ENCODE measurements at places on chromosomes 1 and 21.
A peak's percentile ranks its signal among the peaks of the same experiment; 100 is the strongest.

GRCh38 chr1:19909392-19909791 is 14.0 kb downstream of the PLA2G2E start:
- H3K27me3 ChIP-seq = no peaks in the 10 kb centered on the region
- H3K4me1 ChIP-seq = peaks cover under 1% of the 10 kb centered on the region

DNA sequence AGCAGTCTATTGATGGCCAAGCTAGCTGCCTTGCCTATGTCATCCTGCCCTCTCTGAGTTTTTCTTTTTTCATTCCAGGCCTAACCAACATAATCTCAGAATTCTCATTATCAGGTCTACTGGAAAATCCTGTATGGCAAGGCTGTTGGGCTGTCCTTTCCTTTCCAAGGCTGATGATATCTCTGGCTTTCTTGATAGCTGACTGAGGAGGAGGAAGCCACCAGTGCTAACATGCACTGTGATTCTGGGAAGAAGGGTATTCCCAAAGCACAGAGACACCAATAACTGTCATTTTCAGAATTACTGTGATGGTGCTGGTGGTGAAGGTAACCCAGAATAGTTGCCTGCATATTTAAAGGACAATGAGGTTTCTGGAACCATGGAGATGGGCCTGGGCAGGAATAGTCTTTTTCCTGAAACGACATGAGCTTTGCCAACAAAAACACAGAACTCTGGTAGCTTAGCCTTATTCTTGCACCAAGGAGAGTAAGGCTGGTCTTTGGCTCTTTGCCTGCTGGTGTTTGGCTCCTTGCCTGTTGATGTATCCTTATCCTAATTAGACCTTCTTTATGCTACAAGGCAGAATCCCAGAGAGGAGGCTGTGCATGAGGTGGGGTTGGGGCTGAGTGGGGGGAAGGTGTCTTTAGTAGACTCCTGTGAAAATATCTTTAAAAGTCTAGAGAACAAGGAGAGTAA is 157.4 kb downstream of the TNFSF18 start:
- H3K36me3 ChIP-seq = no peaks in the 10 kb centered on the region
- H3K27me3 ChIP-seq = no peaks in the 10 kb centered on the region
- peak; percentile 49 for DNase-seq
- H3K27ac ChIP-seq = no peak overlapping the region

- no peaks in the 10 kb centered on the region for H3K4me1 ChIP-seq
- DNase-seq = no peak
- no peaks in the 10 kb centered on the region for H3K36me3 ChIP-seq
- no peak overlapping the region for H3K27ac ChIP-seq
These were observed 161.9 kb upstream of the KCTD3 start for GRCh38 chr1:215405211-215405610.

DNA sequence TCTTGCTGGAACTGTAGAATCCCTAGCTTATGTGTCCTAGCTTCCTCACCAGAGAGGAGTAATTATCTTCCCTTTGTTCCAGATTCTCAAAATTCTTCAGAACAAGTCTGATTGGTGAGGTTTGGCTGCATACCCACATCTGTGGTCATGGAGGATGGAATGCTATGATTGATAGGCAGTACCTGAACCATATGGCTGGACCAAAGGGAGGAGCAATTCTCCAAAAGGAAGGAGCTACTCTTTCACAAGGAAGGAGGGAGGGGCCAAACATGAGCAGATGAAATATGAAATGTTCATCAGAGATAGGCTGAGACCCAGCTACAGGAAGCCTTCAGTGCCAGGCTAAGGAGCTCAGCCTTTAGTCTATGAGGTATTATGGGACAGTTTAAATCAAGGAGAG is 5.0 kb upstream of the RNF19B start:
- H3K36me3 ChIP-seq = no peaks in the 10 kb centered on the region
- no peak overlapping the region for H3K4me3 ChIP-seq
- H3K27me3 ChIP-seq = no peaks in the 10 kb centered on the region
- H3K27ac ChIP-seq = peak overlapping the region; percentile 51
- peak; percentile 48 for DNase-seq

DNA sequence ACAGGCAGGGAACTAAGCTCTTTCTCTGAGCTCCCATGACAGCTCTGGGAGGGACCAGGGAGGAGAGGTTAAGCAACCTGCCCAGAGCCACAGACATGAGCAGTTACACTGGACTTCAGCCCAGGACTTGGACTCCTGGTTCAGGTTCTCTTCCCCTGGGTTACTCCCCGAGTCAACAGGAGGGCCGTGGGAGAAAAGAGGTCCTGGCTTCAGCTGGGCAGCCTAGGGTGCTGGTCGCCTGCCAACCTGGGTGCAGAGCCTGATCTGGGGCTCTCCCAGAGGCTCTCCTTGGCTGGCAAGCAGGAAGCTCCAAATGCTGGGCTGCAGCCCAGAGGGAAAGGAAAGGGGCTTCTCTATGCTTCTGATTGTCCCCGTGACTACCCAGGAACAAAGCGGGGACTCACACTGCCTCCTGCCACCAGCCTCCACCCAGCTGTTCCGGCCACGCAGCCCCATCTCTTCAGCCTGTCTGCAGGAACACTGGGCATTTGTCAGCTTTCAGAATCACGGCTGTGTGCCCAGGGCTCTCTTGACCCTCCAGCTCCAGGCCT is 141.8 kb downstream of the HIVEP3 start:
- H3K4me1 ChIP-seq = peaks cover 10% of the 10 kb centered on the region
- no peak overlapping the region for H3K27ac ChIP-seq
- no peak for DNase-seq
- H3K27me3 ChIP-seq = no peaks in the 10 kb centered on the region

DNA sequence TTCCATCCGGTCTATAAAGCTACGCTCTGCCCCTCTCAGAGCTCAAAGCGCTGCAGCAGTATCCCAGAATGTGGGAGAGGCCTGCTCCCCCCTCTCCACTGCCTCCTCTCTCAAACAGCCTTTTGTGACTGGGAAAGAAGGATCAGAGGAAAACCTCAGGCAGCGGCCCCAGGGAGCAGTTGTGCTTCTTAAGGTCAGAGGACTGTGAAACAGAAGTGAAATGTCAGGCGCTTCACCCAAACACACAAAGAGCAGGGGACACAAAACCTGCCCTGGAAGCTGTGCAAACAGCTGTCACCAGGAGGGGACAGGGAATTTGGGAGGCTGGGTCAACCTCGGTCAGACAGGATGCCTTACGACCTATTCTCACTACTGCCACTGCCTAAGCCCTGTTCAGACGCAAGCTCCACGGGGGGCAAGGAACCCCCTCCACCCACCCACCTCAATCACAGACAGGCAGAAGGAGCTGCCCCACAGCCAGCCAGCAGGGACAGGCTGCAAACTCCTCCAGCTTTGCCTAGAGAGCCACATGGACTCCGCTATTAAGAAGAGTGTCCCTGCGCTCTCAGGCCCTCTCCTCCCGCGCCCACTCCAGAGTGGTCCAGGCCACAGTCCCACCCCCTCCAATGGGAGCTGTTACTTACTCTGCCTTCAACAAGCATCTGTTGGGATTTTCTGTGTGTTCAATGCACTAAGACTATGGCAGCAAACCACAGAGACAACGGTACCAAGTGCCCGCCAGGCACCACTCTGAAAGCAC is 14.6 kb downstream of the SSBP3 start:
- no peak overlapping the region for H3K4me3 ChIP-seq
- H3K36me3 ChIP-seq = no peaks in the 10 kb centered on the region
- H3K27me3 ChIP-seq = no peaks in the 10 kb centered on the region
- H3K4me1 ChIP-seq = no peaks in the 10 kb centered on the region
- H3K27ac ChIP-seq = no peak overlapping the region

DNA sequence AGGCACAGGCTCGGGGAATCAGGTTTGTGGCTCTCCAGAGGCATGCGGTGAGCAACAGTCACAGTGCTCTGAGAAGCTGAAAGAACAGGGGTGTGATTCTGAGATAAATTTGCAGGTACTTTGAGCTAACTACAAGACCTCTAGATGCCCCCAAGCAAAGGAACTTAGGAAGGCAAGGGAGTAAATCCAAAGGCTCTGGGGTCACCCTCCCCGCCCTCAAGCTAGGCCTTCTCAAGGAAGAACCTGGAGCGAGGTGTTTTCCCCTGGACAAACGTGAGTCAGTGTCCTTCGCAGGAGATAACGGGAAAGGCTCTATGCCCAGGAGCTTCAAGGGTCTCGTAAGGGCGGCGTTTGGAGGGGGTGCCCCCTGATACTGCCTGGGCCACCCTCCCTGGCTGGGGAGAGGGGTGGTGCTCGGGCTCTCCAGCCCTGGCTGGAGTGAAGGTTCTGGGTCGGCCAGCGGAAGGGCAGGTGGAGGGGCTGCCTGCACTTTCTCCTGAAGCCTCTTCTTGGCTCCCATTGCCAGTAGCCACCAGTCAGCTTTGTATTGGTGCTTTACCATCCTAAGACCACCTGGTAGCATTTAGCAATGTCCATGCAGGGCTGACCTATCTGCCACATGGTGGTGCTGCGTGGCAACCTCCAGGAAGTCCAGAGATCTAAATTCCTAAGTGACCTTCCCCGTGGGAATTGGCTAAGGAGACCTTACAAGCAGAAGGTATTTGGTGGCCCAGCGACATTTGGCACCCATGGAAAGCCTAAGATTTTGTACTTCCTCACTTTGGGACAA is 44.0 kb downstream of the GPR161 start:
- H3K27ac ChIP-seq = no peak overlapping the region
- H3K36me3 ChIP-seq = no peaks in the 10 kb centered on the region
- no peaks in the 10 kb centered on the region for H3K27me3 ChIP-seq
- no peaks in the 10 kb centered on the region for H3K4me1 ChIP-seq
- no peak for DNase-seq
- no peak overlapping the region for H3K4me3 ChIP-seq

GRCh38 chr21:36859744-36860501 is 106.5 kb downstream of the HLCS start:
- H3K27ac ChIP-seq = peak overlapping the region; percentile 95
- no peaks in the 10 kb centered on the region for H3K36me3 ChIP-seq
- H3K4me3 ChIP-seq = no peak overlapping the region
- DNase-seq = peak; percentile 68
- H3K27me3 ChIP-seq = no peaks in the 10 kb centered on the region

DNA sequence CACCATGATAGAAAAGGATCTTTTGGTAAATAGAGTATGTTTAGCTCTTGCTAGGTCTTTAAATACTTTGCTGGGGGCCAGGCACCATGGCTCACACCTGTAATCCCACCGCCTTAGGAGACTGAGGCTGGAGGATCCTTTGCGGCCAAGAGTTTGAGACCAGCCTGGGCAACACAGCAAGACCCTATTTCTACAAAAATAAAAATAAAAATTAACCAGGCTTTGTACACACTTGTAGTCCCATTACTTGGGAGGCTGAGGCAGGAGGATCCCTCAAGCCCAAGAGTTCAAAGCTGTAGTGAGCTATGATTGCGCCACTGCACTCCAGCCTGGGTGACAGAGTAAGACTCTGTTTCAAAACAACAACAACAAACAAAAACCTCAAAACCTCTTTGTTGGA is 1.1 kb upstream of the KCNE2 start:
- no peaks in the 10 kb centered on the region for H3K4me1 ChIP-seq
- no peaks in the 10 kb centered on the region for H3K36me3 ChIP-seq
- H3K27me3 ChIP-seq = no peaks in the 10 kb centered on the region
- H3K27ac ChIP-seq = no peak overlapping the region
- no peak for DNase-seq

- peaks cover 4% of the 10 kb centered on the region for H3K27me3 ChIP-seq
- H3K4me1 ChIP-seq = no peaks in the 10 kb centered on the region
- H3K4me3 ChIP-seq = no peak overlapping the region
- no peaks in the 10 kb centered on the region for H3K36me3 ChIP-seq
These were observed 29.9 kb downstream of the POFUT2 start for GRCh38 chr21:45257673-45258341.

Measured in PC-9 (cell line).